ENCODE measurements at places on chromosomes 5 and 9. TPM values are rescaled to one million over a fixed set of nuclear protein-coding genes. Genes with fewer than 3 reads are reported as not detected.

TPM2 gene
- total RNA-seq = 206 TPM

SNX30 gene
- total RNA-seq = 9.0 TPM

SRD5A1 gene
- 23.4 TPM for total RNA-seq

IL3 gene
- total RNA-seq = not detected

GKAP1 gene
- total RNA-seq = 0.72 TPM

KIF12 gene
- 0.36 TPM for total RNA-seq

DDX4 gene
- total RNA-seq = not detected

COL15A1 gene
- total RNA-seq = 20.2 TPM

TMEM250 gene
- 15.0 TPM for total RNA-seq

QRFP gene
- total RNA-seq = not detected

TTF1 gene
- total RNA-seq = 10.8 TPM

ANAPC2 gene
- 8.1 TPM for total RNA-seq

RNF183 gene
- total RNA-seq = not detected

TTLL11 gene
- total RNA-seq = 0.60 TPM

LRRC26 gene
- total RNA-seq = not detected

HK3 gene
- total RNA-seq = not detected

VAV2 gene
- 16.2 TPM for total RNA-seq

PCDHGC3 gene
- total RNA-seq = 75.6 TPM

EIF4E1B gene
- not detected for total RNA-seq

DOCK8 gene
- not detected for total RNA-seq

FAM151B gene
- 2.7 TPM for total RNA-seq
